ENCODE measurements at places on chromosomes 3 and 15.

DNA sequence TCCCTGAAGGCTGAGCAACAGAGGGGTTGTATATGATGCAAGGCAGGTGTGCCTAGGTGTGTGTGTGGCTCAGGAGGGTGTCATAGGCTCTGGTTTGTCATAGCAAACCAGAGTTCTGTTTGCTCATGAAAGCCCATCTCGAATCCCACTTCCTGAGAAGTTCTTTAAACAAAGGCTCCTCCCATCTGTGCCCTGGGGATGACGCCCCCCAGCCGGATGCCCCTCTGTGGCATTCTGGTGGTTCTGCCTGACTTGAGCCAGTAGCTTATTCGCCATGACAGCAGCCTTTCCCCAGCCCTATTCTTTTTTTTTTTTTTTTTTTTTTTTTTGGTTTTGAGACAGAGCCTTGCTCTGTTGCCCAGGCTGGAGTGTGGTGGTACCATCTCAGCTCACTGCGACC lies 45.4 kb downstream of the PDIA5 start:
- DNase-seq = no peak

DNA sequence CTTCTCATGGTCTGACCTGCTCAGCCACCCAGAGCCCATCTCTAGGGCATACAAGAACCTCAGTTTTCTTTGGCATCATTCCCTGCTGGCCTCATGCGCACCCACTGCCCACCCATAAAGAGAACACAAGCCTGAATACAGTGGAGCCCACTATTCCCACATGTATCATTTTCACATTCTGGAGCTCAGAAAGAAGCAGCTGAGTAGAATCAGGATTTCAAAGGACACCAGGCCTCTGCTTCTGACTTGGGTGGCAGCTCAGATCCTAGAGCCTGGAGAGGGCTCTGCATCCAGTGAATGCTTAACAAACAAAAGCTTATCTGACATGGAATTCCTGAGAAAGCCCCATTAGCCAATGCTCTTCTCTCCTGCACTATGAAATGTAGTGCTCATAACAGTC lies 34.7 kb downstream of the RBP2 start:
- DNase-seq = no peak

- no peak for DNase-seq
Measured at GRCh38 chr3:115709093-115709492, 85.8 kb downstream of the GAP43 start.

DNA sequence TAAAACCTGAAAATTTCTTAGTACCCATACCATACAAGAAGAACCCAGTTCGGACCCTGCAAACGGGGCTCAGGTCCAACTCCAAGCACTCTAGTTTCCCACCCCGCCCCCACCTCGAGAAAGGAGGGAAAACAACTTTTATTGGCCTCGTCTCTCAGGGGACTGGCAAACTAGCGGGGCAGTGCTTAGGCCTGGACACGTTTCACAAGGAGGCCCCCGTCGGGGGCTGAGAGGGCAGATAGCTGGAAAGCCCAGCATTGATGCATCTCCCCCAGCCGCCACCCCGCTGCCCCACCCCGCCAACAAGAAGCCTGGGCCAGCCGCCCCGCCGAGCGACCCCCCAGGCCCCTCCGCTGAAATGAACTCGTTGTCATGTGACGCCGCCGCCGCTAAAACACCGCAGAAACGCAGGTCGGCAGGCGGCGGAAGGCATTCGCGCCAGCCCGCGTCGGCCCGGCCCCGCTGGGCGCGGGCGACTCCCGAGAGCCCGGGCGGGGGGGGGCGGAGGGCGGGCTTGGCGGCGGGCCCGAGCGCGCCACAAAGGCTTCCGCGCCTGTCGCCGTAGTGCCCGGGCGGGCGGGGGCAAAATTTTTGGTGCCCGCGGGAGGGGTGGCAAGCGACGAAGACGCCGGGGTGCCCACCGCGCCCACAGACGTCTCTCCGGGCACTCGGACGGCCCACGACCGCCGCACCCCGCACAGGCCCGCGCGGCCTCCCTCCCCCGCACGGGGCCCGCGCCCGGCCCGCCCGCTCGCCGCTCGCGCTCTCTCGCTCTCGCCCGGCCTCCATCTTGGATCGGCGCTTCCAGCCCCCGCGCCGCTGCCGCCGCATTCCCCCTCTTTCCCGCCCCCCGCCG lies 634 bp downstream of the STAG1 start:
- peak; percentile 61 for DNase-seq

DNA sequence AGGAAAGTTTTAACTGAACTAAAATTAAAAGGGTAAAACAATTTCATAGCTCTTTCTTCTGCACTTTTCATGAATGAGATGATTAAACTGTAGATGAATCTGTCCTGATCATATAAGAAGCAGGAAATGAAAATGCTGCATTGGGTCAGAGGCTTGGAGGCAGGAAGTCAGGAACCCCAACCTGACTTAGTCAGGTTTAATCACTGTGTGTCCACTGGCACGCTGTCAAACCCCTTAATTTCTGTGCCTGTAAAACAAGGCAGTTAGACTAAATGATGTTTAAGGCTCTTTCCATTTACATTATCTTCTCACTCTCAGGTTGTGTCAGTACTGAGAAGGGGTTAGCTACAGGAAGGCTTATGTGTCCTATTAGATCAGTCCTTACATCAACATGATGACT lies 193.3 kb upstream of the TTC14 start:
- DNase-seq = peak; percentile 54

DNA sequence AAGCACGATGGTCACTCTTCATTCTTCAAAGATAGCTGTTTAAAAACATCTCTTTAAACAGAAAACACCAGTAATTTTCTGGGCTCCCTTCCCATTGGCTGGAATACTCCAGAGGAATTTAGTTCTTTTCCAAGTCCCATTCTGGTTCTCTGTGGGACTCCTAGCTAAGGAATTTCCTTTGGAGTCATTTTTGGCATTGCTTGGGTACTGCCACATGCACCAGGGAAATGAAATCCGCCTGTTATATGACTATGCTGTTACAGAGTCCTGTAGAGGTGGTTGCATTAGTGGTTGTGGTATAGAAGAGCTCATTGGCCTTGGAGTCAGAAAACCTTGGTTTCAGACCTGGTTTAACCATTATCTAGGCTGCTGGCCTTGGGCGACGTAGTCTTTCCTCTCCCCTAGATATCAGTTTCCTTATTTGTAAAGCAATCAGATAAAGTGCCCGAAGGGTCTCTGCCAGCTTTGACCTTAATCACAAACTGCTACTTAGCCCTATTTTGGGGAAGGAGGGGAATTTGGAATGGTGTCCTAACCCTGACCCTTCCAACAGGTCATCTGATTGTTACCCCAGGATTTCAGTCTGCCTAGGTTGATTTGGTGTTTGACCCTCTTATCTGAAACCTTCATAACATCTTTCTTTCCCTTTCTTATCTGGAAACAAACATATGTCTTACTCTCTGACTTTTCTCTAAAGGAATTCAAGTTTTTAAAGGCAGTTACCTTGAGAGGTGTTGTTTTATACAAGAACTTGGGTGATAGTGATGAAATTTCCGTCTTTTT lies 13.4 kb downstream of the RTP1 start:
- DNase-seq = peak; percentile 91

GRCh38 chr3:64133272-64133671 lies 92.0 kb downstream of the PRICKLE2 start:
- DNase-seq = no peak

DNA sequence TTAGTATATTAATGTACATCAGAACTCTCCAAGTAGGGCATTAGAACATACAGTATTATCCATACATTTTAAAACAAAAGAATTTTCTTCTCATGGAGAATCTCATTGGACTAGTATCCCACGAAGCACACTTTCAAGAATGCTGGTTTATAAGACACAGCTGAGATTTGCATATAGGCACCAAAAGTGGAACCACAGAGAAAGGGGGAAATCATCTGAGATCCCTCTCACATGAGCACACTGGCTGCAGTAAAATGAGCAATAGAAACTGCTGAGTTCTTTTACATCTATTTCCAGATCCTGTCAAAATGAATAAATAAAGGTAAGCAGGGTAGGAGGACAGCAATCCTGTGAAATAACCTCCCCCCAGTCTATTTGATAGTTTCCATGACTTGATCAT lies 665.3 kb downstream of the FHIT start:
- DNase-seq = no peak

DNA sequence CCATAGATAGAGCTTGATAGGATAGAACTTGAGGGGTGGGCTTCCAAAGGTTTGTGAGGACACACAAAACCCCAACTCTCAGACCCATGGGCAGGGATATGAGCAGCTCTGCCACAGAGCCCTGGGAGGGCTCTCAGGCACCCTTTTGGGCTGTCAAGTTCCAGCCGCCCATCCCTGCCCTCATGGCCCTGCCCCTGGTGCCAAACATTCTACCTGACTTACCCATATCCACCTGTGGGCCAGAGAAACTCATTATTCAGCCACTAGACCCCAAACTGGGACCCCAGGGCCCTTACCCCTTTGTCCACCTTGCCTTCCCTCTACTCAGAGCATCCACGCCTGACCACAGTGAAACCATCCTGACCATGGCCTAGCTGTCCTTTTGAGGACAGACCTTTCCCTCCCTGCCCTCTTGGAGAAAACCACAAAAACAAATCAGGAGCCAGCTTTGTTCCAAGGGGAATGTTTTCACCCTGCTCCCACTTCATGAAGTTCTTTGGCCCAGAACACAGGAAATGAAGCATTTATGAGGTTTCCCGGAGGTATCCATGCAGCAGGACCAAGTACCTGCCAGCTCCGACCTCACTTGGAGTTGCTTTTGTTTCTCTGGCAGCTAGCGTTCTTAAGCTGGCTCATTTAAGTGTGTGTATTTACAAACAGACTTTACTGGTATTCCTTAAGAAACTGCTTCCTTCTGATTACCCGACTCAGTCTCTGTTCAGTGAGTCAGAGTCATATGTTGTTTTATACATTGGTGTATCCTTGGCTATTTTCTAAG lies 34.2 kb upstream of the GALNT15 start:
- DNase-seq = peak; percentile 97

DNA sequence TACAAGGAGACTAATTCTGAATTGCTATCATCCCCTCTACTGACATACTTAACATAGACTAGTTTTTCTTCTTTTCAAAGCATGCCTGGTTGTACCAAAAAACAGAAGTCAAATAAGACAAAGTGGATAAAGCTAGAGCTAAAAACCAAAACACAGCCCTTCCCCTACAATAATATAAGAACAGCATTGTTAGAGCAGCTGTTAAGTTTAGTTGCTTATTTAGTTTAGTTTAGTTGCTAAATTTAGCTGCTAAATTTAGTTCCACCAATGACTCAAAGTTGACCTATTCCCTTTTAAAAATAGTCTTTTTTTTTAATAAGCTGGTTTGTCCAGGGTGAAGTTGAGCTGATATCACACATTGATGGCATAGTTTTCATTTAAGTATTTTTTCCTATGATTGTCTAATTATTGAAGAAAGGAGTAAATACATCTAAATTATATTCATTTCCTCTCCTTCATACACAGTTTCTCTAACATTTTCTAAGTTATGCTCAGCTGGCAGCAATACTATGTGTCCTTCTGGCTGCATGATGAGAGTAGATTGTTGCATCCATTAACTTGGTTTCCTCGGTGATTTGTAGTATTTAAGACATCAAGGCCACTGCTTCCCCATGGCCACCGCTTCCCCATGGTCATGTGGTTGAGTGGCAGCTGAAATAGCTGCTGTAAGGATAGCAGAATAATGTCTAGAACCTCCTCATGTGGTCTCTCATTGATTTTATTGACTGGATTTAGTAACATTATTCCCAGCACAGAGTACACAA lies 718.6 kb upstream of the NECTIN3 start:
- DNase-seq = no peak

DNA sequence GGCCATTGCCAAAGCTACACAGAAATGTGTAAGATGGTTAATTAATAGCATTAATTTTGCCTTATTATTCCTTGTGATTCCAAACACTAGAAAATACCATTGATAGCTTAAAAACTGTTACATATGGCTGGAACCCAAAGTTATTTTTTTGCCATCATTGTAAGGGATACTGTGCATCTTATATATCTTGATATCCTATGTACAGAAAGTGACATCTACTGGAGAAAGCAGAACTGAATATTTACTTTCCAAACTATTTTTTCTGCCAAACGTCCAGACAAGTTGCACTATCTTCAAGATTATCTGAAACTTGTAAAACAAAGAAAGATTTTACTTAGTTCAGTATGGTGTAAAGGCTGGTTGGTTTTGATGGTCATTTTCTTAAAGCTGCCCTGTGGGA lies 33.3 kb upstream of the MEIS2 start:
- DNase-seq = no peak
